Bone marrow (tissue), 2 donors: ENCODE measurements at places on chromosomes 1 and 21.

GRCh38 chr21:15943009-15943666 is 213.4 kb downstream of the USP25 start:
- DNase-seq: no peak

DNA sequence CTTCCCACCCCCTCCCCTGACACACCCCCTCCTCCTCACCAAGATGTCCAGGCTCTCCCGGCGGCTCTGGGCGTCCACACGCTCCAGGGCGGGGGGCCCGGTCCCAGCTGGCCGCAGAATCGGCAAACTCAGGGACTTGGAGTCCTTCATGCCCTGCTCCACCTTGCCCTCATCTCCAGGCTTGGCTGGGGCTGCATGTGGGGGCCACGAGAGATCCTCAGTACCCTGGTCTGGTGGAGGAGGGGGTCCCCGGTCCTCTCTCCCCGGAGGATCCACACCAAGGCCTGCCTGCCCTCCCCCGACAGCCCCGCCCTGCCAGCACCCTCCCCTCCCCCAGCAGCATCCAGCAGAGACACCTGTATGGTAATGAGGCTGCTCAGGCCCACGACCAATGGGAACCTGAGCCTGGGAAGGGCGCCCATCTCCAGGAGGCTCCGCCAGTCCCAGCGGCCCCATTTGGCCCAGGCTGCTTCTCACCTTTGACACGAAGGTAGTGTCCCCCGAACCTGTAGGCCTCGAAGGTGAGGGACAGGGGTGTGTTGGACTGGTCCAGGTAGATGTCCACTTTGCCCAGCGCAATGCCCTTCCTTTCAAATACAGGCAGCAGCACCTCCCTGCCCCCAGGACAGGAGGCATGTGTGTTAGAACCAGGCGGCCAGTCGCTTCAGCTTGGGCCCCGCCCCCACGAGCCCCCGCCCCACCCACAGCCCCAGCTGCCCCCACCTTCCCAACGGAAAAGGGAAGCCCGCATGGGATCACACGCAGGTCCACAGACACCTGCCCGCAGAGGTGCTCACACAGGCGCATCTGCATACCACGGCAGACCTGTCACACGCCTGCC is 8.2 kb upstream of the TNFRSF25 start:
- DNase-seq: no peak

DNA sequence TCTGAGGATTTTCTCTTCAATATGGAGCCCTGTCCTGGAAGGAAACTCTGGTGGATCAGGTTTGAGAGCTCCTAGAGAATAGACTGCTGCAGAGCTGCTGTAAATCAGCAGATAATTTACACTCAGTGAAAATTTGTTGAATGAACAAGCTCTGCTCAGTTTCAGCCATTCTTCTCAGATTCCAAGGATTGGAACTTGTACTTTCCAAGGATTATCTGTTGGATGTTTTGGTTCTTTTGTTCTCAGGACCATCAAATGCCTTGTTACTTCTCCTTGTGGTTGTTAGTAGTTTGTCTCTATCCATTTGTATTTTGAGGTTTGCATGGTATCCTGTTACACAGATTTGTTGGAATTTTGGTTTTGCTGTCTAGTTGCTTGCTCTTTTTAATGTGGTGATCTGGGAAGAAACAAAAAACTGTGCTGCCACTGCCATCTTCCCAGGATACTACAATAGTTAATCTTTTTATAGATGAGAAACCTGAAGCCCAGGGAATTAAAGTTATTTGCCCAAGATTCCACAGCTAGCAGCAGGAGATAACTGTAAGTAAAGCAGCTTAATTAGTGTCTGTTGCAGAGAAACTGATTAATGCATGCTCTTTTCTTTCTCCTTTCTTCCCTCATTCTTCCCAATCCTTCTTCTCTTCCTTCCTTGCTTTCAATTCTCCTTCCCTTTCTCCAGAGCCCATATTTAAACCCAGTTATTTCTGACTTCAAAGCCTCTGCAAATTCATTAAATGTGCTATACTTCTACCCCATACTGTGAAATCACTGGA is 21.7 kb upstream of the KIFAP3 start:
- no peak for DNase-seq

GRCh38 chr21:37459575-37459974 is 93.0 kb downstream of the DYRK1A start:
- DNase-seq: no peak

DNA sequence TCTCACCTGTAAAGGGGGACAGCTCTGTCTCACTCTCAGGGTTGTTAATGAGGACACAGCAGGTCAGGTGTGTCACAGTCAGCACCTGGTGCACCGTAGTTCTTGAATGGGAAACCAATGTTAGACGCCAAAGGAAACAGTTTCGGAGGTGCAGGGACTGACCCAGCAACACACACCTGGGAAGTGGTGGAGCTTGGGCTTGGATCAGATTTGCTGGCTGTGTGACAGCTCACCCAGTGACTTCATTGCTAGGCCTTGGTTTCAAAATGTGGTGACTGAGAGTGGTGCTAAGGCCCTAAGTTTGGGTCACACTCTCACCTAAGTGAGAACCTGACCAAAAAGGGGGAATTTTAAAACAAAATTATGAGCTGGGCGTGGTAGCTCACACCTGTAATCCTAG is 34.9 kb downstream of the ALPL start:
- no peak for DNase-seq

- no peak for DNase-seq
Measured at GRCh38 chr21:23155281-23155680, 2157.1 kb downstream of the NCAM2 start.
